Immature natural killer cell (primary cell): ENCODE measurements at places on chromosomes 6 and 20. TPM values are rescaled to one million over a fixed set of nuclear protein-coding genes. Genes with fewer than 3 reads are reported as not detected.

The MAN1A1 gene
- polyA plus RNA-seq = 64.9 TPM

The HLA-DQB2 gene
- 1.9 TPM for polyA plus RNA-seq

The LGSN gene
- polyA plus RNA-seq = not detected

DNA sequence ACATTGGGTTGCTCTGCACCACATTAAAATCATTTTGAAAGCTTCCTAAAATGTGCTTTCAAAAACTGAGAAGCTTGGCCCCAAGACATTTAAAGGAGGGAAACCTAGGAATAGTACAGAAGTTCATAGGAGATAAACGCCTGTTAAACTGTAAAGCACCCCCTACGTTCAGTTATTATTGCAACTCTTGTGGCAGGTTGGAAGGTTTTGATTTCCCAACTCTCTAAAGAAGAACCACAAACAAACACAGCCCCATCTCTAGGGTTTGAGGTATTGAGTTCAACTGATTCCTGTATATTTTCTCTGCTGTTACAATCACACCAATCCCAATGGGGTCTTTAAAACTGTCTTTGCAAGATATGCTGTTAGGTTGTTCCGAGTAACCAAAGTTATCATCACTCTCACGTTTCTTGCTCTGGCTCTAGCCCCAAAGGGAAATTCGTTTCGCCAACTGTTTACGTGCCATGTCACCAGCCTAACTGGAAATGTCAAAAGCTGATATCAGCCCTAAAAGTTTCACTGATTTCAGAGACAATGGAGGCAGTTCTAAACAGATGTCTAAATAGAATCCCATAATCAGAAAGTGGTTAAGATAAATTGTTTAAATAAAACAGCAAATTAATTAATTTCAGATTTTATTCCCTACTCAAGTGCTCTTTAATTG, 12.1 kb downstream of the TFAP2A start:
- DNase-seq = no peak
- peaks cover 16% of the 10 kb centered on the region for H3K4me1 ChIP-seq
- H3K27me3 ChIP-seq = peaks cover 21% of the 10 kb centered on the region
- H3K36me3 ChIP-seq = peaks cover 5% of the 10 kb centered on the region

- H3K4me1 ChIP-seq = peaks cover 8% of the 10 kb centered on the region
- no peaks in the 10 kb centered on the region for H3K27me3 ChIP-seq
- H3K27ac ChIP-seq = no peak overlapping the region
- no peak overlapping the region for H3K4me3 ChIP-seq
These were observed 59.2 kb downstream of the PHF20 start for GRCh38 chr20:35831029-35831428.

- H3K4me1 ChIP-seq = peaks cover 25% of the 10 kb centered on the region
- H3K27ac ChIP-seq = no peak overlapping the region
- no peaks in the 10 kb centered on the region for H3K27me3 ChIP-seq
- H3K4me3 ChIP-seq = no peak overlapping the region
- DNase-seq = no peak
- no peaks in the 10 kb centered on the region for H3K36me3 ChIP-seq
These were observed 20.9 kb downstream of the HLA-F start for GRCh38 chr6:29744131-29744530.

DNA sequence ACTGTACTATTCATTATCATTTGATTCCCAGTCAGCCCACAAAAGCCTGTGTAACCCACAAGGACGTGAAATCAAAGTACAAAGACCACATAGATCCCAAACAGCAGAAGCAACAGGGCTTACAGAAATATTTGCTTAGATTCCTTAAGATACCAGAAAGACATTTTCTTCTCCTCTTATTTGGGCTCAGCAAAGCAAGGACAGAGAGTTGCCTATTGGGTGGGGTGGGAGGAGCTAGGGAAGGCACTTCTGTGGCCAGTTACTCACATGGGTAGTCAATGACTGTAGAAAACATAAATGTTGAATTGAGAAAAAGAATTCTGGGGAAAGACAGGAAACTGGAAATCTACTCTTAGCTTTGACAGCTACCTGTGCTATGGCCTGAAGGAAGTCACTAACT, 19.8 kb downstream of the PDE7B start:
- H3K4me3 ChIP-seq = no peak overlapping the region
- H3K36me3 ChIP-seq = no peaks in the 10 kb centered on the region
- no peaks in the 10 kb centered on the region for H3K27me3 ChIP-seq
- H3K4me1 ChIP-seq = peaks cover 9% of the 10 kb centered on the region
- no peak overlapping the region for H3K27ac ChIP-seq

- H3K4me1 ChIP-seq = peaks cover 51% of the 10 kb centered on the region
- peak overlapping the region; percentile 83 for H3K27ac ChIP-seq
- no peaks in the 10 kb centered on the region for H3K27me3 ChIP-seq
These were observed 16.8 kb downstream of the SFT2D1 start for GRCh38 chr6:166325383-166326042.

- no peak overlapping the region for H3K4me3 ChIP-seq
- H3K27me3 ChIP-seq = peaks cover 4% of the 10 kb centered on the region
- no peaks in the 10 kb centered on the region for H3K4me1 ChIP-seq
- H3K27ac ChIP-seq = no peak overlapping the region
- DNase-seq = peak; percentile 54
These were observed 29.4 kb downstream of the LRP11 start for GRCh38 chr6:149834513-149835481.

- H3K27me3 ChIP-seq = no peaks in the 10 kb centered on the region
- DNase-seq = no peak
- no peaks in the 10 kb centered on the region for H3K36me3 ChIP-seq
- H3K27ac ChIP-seq = no peak overlapping the region
These were observed 1339.0 kb upstream of the CITED2 start for GRCh38 chr6:140713495-140713894.

DNA sequence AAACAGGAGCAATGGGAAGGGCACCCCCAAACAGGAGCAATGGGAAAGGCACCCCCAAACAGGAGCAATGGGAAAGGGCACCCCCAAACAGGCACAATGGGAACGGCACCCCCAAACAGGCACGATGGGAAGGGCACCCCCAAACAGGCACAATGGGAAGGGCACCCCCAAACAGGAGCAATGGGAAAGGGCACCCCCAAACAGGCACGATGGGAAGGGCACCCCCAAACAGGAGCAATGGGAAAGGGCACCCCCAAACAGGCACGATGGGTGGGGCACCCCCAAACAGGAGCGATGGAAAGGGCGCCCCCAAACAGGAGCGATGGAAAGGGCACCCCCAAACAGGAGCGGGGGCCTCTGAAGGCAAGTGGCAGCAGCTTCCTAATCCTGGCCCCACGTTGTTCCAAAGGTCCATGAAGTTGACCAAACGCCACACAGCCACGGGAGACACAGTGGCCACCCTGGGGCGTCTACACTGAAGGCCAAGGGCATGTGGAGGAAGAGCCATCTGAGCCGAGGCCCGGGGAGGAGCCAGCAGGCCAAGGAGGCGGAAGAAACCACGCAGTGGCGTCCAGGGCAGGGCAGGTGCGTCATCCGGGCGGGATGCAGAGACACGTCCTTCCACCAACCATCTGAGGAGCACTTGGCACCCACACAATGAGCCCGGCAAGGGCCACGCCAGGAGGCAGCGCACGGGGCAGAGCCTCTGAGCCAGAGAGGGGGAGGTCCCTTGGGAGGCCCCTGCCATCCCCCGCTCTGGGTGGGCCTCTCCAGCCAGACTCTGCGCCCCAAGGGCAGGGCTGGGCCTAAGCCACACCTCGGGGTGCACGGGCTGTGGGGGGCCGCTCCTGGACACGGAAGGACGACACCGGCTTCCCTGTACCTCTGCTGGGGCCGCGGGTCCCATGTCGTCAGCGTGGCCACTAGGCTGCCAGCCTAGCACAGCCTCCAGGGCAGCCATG, 21.5 kb upstream of the NTSR1 start:
- H3K4me1 ChIP-seq = peaks cover 10% of the 10 kb centered on the region
- peaks cover 3% of the 10 kb centered on the region for H3K27me3 ChIP-seq
- H3K27ac ChIP-seq = no peak overlapping the region
- no peak overlapping the region for H3K4me3 ChIP-seq
- no peaks in the 10 kb centered on the region for H3K36me3 ChIP-seq

The GSTA1 gene
- polyA plus RNA-seq = not detected

- peaks cover 47% of the 10 kb centered on the region for H3K4me1 ChIP-seq
- DNase-seq = no peak
- H3K36me3 ChIP-seq = peaks cover 4% of the 10 kb centered on the region
- H3K27me3 ChIP-seq = peaks cover 3% of the 10 kb centered on the region
These were observed 172.3 kb upstream of the CDYL start for GRCh38 chr6:4603856-4604369.

- H3K4me3 ChIP-seq = peak overlapping the region; percentile 91
- peaks cover 16% of the 10 kb centered on the region for H3K4me1 ChIP-seq
- peak; percentile 77 for DNase-seq
- peaks cover 31% of the 10 kb centered on the region for H3K27me3 ChIP-seq
- no peaks in the 10 kb centered on the region for H3K36me3 ChIP-seq
These were observed 215.2 kb upstream of the ZNF184 start for GRCh38 chr6:27688014-27688586.

DNA sequence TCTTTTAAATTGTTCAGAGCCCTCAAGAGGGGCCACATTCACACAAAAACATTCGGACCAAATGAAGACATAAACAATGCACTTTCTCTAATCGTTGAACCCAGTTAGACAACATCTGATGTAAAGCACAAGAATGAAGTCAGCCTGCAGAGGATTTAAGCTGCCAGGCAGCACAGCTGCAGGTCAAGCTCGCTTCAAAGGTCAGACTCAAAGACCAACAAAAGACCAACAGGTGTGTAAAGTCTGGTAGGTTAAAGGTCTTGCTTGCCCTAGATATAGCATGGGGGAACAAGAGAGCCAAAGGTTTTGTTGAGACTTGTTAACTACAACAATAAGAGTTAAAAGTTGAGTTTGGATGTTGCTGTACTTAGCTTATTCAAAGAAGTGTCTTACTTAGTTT, 26.7 kb upstream of the MYLIP start:
- no peaks in the 10 kb centered on the region for H3K27me3 ChIP-seq
- no peak overlapping the region for H3K27ac ChIP-seq
- no peaks in the 10 kb centered on the region for H3K36me3 ChIP-seq
- no peak overlapping the region for H3K4me3 ChIP-seq

- no peaks in the 10 kb centered on the region for H3K36me3 ChIP-seq
- no peak overlapping the region for H3K4me3 ChIP-seq
- H3K27ac ChIP-seq = no peak overlapping the region
- no peak for DNase-seq
- no peaks in the 10 kb centered on the region for H3K27me3 ChIP-seq
These were observed 91.5 kb downstream of the HIVEP2 start for GRCh38 chr6:142853244-142854180.

GRCh38 chr20:31934491-31934890, 17.4 kb downstream of the PDRG1 start:
- no peak overlapping the region for H3K27ac ChIP-seq
- peaks cover 3% of the 10 kb centered on the region for H3K27me3 ChIP-seq
- H3K4me1 ChIP-seq = no peaks in the 10 kb centered on the region
- DNase-seq = no peak
- no peaks in the 10 kb centered on the region for H3K36me3 ChIP-seq
- H3K4me3 ChIP-seq = no peak overlapping the region

GRCh38 chr6:71523548-71523947, 234.9 kb downstream of the OGFRL1 start:
- H3K27me3 ChIP-seq = peaks cover 1% of the 10 kb centered on the region
- DNase-seq = no peak
- no peak overlapping the region for H3K27ac ChIP-seq
- H3K4me1 ChIP-seq = no peaks in the 10 kb centered on the region
- H3K36me3 ChIP-seq = no peaks in the 10 kb centered on the region
- no peak overlapping the region for H3K4me3 ChIP-seq

DNA sequence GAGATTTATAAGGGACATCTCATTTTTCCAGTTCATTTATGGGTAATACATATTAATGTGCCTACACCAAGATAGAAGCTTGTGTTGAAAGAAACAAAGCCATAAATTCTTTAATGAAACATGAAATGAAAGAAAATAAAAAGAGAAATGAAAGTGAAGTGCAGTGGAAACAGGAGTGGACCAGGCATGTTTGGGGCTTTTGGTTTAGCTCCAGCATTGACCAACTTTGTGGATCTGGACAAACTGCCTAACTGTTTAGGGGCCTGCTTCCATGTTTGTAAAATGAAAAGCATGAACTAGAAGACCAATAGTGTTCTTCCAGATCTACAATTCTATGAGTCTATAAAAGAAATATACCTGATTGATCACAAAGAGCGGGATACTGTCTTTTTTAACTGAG, 124.9 kb downstream of the GJA10 start:
- H3K27me3 ChIP-seq = no peaks in the 10 kb centered on the region
- no peak overlapping the region for H3K27ac ChIP-seq
- DNase-seq = no peak
- peaks cover 5% of the 10 kb centered on the region for H3K4me1 ChIP-seq
- H3K4me3 ChIP-seq = no peak overlapping the region
- H3K36me3 ChIP-seq = peaks cover 10% of the 10 kb centered on the region

- H3K4me1 ChIP-seq = peaks cover 5% of the 10 kb centered on the region
- DNase-seq = no peak
- peaks cover 2% of the 10 kb centered on the region for H3K27me3 ChIP-seq
- no peak overlapping the region for H3K4me3 ChIP-seq
These were observed 16.7 kb downstream of the MAP7 start for GRCh38 chr6:136533487-136533886.

DNA sequence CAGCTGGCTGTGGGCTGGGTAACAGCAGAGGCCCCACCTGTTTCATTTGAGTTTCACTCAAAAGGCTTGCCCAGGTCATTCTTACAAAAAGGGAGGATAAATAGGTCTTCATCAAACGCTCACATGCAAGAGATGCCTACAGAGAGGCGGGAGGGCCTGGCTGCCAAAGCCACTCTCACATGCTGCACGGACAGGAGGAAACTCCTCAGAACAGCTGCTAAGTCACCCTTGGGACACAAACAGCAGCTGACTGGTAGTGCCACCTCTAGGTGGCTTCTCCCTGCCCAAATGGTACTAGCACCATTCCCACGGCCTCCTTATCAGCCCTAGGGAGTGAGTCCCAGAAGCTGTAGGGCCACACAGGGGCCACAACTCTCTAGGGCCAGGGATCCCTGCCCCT, 23.8 kb downstream of the SLC22A23 start:
- H3K4me1 ChIP-seq = no peaks in the 10 kb centered on the region
- no peak for DNase-seq
- H3K4me3 ChIP-seq = no peak overlapping the region
- H3K27ac ChIP-seq = no peak overlapping the region
- H3K36me3 ChIP-seq = no peaks in the 10 kb centered on the region
- peaks cover 7% of the 10 kb centered on the region for H3K27me3 ChIP-seq

The SCRT2 gene
- polyA plus RNA-seq = not detected

GRCh38 chr6:168616816-168617765, 176.1 kb downstream of the SMOC2 start:
- H3K36me3 ChIP-seq = no peaks in the 10 kb centered on the region
- no peak for DNase-seq
- H3K27me3 ChIP-seq = peaks cover 3% of the 10 kb centered on the region
- peaks cover 22% of the 10 kb centered on the region for H3K4me1 ChIP-seq
- no peak overlapping the region for H3K27ac ChIP-seq

The MUC21 gene
- polyA plus RNA-seq = not detected
